Hematopoietic multipotent progenitor cell treated with erythropoietin and hydrocortisone succinate and interleukin-3 and kit ligand, for 17 days (in vitro differentiated cells): ENCODE measurements at places on chromosomes 16 and 17.

DNA sequence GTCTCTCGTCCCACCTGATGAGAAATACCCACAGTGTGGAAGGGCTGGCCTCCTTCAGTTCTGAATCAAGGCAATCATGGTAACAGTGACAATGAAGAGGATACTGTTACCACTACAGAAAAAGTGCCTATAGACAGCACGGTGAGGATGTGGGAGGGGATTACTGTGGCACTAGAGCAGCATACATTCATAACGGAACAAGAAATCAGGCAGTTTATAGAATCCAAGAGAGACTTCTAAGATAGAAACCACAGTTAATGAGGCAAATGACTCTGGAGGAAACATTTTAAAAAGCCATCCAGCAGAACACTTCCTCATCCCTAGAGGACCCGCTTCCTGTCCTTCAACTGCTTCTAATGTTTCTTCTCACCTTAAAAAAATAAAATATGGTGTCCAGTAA lies 2.7 kb downstream of the RUSF1 start:
- DNase-seq, result no peak

DNA sequence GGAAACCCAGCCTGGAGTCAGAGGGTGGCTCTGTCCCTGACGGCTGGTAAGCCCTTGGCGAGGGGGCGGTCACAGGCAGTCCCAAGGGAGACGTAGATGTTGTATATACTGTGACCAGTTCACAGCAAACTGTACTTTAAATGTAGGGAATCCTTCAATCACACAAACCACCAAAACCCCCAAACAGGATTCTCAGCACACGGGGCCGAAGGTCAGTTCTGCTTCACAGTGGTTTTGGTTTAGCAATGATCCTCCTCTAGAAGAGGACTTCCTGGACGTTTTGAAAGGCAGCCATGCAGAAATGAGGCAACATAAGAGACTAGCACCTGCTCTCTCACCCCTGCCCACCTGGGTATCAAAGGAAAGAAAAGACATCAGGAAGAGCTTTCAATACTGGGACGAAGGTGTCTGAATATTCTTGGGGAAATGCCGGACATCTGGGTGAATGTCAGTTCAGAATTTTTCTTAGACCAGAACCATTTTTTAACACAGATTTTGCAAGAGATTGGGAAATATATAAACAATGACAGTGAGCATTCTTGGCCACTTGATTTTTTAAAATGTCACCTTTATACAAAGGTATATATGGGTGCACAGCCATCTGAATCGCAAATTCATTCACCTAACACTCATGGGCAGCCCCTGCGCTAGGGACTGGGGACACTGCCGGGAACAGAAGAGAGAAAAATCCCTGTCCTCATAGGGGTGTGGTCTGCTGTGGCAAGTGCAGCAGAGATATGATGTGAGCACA lies 74.2 kb downstream of the CRISPLD2 start:
- no peak for DNase-seq

GRCh38 chr16:30521873-30522641 lies 4.3 kb downstream of the ZNF768 start:
- DNase-seq, result no peak

GRCh38 chr17:53106886-53107285 lies 715.8 kb upstream of the KIF2B start:
- DNase-seq, result no peak

DNA sequence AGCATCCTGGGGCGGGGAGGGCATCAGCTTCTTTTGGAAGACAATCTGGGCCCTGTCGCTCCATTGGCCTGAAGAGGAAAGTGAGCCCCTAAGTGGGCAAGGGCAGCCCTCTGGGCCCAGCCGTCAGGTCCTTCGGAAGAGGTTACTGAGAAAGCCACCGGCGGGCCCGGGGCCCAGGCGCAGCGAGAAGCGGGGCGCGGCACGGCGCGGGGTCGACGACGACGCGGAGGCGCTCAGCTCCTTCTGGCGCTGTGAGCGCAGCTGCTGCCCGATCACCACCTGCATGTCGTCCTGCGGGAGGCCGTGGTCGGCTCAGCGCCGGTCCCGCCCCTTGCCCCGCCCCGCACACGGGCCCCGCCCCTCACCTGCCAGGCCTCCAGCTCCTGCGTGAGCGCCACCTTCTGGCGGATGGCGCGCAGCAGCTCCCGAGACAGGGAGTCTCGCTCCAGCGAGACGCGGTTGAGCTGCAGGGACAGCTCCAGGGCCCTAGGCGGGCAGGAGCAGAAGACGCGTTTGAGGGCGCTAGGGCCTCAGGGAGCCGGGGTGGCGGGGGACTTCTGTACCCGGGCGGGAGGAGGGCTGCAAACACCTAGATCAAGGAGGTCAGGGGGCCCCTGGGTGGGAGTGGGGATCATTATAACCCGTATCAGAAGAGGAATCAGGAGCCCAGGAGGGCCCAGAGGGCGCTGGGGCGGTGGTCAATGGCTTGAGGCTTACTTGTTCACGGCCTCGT lies 4.3 kb downstream of the THOC6 start:
- DNase-seq, result peak; percentile 90

GRCh38 chr16:19688396-19689024 lies 29.5 kb downstream of the KNOP1 start:
- no peak for DNase-seq

- DNase-seq, result no peak
Observed at GRCh38 chr17:46163316-46163715, 29.9 kb downstream of the KANSL1 start.

DNA sequence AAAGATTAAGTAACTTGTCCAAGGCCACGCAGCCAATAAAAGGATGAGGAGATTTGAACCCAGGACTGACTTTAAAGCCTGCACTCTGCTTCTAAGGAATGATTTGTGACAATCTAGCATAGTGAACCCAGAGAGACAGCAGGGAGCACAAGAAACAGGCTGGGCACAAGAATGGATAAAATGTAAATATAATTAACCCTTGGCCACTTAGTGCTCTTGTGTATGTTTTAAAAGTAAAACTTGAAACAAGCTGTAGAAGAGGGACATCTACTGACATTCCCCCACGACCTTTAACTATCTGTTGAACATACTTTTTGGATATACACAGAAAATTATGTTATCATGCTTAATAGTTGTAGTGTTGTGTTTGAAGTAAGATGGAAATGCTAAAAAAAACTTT lies 141.9 kb upstream of the PMFBP1 start:
- no peak for DNase-seq

DNA sequence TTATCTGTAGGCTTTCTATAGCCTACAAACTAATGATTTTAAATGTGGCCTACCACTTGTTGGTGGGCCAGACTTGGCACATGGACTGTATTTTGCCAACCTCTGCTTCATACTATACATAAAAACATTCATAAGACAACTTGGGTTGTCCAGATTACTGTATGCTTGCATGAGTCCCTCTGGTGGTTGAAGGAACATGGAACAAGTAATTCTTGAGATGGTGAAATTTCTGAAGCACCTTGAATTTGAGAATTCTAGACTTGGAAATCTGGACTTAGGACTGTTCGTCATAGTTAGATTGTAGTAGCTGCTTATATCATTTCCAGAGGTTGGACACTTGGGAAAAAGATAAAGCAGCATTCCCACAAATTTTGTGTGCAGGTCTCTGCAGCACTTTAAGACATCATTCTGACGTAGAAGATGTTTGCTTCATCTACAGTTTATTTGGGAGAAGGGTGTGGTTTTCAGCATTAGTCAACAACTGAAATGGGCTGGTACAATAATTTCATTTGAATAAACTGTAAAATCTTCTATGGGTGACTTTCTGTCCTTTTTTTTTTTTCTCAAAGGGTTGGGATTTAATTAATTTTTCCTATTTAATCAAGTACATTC lies 31.2 kb downstream of the NFATC3 start:
- DNase-seq, result peak; percentile 65

DNA sequence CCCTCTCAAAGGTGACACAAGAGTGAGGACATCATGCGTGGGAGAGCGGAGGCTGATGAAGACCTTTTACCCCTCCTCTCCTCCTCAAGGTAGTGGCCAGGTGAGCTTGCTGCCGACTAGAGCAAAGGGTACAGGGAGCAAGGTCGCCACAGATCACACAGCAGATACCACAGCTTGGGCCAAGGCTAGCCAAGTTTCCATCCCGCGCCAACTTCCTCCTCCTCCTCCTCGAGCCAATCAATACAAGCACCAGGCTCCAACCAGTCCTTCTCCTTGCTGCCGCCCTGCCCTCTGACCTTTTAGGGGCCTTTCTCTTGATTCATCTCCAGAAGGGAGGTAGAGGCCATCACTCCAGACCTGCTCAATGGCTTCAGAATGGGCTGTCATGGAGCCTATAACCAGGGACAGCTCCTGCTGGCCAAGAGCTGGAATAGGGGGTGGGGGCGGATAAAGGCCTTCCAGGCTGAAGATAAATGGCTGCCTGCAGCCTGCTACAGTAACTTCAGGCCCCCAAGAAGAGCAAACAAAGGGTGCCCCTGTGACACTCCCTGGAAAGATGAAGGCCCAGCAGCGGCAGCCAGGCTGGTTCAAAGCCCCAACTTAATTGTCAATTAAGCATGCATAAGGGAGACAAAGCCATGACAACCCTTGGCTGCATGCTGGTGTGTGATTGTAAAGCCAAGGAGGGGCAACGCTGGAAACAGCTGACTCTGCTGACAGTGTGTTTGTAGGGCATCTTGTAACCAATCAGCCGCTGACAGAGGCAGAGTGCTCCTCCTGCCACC lies 17.8 kb downstream of the HNF1B start:
- no peak for DNase-seq

GRCh38 chr16:84829168-84829965 lies 9.6 kb downstream of the CRISPLD2 start:
- no peak for DNase-seq

GRCh38 chr17:82863941-82864712 lies 24.3 kb upstream of the ZNF750 start:
- DNase-seq, result no peak
